ENCODE measurements at places on chromosomes 11 and 22.
A peak's percentile ranks its signal among the peaks of the same experiment; 100 is the strongest.

DNA sequence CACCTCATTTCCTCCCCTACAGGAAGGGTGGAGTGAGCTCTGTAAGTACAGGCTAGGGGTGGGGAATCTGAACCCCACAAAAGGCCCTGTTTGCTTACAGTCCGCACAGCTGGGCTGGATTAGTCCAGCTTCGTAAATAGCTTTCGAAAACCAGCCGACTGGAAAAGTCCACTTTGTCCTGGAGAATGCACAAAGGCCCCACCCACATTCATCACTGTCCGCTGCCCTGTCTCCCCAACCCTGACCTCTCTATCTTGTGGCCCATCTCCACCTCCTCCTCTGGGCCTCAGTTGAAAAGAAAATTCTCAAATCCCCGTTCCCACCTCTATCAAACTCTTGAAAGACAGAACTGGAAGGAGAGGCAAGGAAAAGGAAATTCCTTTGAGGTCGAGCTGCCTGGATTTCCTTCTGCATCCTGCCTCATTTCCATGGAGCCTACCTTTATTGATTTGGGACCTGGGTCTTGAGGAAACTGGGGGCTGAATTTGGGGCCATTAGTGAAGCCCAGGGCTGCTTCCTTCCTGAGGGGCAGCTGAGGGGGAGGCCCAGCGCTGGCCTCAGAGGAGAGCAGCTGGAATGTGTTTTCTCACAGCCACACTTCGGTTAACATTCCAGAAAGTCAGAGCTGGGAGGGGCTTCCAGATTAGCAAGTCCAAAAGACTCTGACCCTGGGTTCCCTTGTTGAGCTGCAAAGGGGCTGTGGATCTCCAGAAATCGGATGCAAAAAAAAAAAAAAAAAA is 147.6 kb downstream of the FBXO7 start:
- peak; percentile 61 for DNase-seq

DNA sequence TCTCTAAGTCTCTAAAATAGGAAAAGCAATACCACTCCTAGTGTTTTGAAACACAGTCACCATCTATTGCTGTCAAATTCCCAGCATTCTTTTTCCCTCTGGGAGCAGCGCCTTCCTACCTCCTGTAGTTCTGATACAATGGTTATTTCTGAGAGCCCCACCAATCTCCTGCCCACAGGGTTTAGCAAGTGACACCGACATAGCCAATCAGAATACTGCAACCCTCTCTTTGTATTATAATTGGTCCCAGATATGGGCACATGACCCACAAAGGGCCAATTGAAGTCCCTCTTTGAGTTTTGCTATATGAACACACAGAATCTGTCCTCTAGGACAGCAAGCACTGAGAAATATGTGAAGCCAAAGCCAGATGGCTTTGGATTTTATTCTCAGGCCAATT is 16.9 kb upstream of the ARHGAP42 start:
- DNase-seq, result no peak

DNA sequence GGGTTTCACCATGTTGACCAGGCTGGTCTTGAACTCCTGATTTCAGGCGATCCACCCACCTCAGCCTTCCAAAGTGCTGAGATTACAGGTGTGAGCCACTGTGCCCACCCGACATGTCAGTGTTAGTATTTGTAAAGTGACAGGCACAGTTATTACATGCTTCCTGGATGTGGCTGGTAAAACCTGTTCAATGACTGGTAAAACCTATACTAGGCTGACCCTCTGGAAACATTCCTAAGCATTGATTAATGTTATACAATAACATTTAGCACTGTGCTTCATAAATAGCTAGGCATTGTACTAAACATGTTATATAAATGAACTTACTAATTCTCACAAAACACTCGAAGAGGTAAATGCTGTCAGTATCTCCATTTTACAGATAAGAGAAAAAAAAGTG is 20.9 kb upstream of the JHY start:
- DNase-seq, result no peak

GRCh38 chr11:26578998-26579661 is 7.1 kb upstream of the MUC15 start:
- peak; percentile 35 for DNase-seq

GRCh38 chr11:1672613-1673350 is 24.2 kb upstream of the KRTAP5-6 start:
- DNase-seq, result no peak
